Endodermal cell (in vitro differentiated cells): ENCODE measurements at places on chromosomes 2 and 18. TPM values are rescaled to one million over a fixed set of nuclear protein-coding genes. Genes with fewer than 3 reads are reported as not detected.

GRCh38 chr2:213696442-213696841 lies 412.2 kb downstream of the SPAG16 start:
- no peak overlapping the region for H3K27ac ChIP-seq
- no peaks in the 10 kb centered on the region for H3K27me3 ChIP-seq
- no peak overlapping the region for H3K4me3 ChIP-seq
- H3K36me3 ChIP-seq, result no peaks in the 10 kb centered on the region

- H3K36me3 ChIP-seq, result no peaks in the 10 kb centered on the region
- H3K4me3 ChIP-seq, result no peak overlapping the region
- no peak overlapping the region for H3K27ac ChIP-seq
- peaks cover 9% of the 10 kb centered on the region for H3K4me1 ChIP-seq
- no peak for DNase-seq
Observed at GRCh38 chr18:33837191-33837590, 259.2 kb downstream of the ASXL3 start.

DNA sequence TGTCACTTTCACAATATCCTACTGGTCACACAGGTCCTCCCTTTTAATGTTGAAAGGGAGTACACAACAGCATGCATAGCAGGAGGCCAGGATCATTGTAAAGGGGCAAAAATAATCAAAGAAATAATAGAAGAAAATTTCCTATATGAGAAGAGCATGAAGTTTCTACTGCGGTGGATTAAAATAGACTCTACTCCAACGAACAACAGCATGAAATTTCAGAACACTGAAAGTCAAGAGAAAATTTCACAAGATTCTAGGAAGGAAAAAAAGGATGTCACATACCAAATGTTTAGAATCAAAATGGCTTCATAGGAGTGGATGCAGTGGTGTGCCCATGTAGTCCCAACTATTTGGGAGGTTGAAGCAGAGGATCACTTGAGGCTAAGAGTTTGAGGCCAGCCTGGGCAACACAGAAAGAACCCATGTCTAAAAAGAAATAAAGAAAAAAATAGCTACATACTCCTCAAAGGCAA lies 72.0 kb upstream of the EPAS1 start:
- H3K4me3 ChIP-seq, result no peak overlapping the region
- H3K36me3 ChIP-seq, result no peaks in the 10 kb centered on the region
- H3K27me3 ChIP-seq, result no peaks in the 10 kb centered on the region
- no peak for DNase-seq

DNA sequence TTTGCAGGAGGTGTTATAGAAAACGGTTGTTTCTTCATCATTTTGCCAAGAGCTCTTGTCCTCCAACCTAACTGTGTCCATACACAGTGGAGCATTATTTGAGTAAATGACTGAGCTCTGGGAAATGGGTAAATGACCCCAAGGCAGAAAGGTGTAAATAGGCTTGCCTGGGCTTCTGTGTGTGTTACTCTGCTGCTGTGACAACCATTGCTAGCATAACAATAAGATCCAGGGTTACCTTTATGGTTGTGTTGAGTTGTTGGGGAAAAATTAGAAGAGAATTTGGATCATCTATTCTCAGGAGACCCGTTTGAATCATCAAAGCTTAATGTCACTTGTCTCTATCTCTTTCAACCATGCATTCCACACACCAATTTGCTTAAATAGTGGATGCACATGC lies 672.7 kb downstream of the DPP10 start:
- H3K27ac ChIP-seq, result no peak overlapping the region
- DNase-seq, result no peak
- H3K4me1 ChIP-seq, result no peaks in the 10 kb centered on the region
- no peak overlapping the region for H3K4me3 ChIP-seq
- no peaks in the 10 kb centered on the region for H3K36me3 ChIP-seq
- no peaks in the 10 kb centered on the region for H3K27me3 ChIP-seq

CAB39 gene
- 33.8 to 48.4 TPM (median 44.2 TPM) in 3 replicates for total RNA-seq

FAM228B gene
- 12.8 to 14.6 TPM (median 14.1 TPM) in 3 replicates for total RNA-seq

ZNF892 gene
- 8.4 to 16.7 TPM (median 14.1 TPM) in 3 replicates for total RNA-seq
